GM19239 (cell line): ENCODE measurements at places on chromosomes 7 and 10.

- DNase-seq: no peak
These were observed 480 bp downstream of the MNX1 start for GRCh38 chr7:157009778-157010587.

DNA sequence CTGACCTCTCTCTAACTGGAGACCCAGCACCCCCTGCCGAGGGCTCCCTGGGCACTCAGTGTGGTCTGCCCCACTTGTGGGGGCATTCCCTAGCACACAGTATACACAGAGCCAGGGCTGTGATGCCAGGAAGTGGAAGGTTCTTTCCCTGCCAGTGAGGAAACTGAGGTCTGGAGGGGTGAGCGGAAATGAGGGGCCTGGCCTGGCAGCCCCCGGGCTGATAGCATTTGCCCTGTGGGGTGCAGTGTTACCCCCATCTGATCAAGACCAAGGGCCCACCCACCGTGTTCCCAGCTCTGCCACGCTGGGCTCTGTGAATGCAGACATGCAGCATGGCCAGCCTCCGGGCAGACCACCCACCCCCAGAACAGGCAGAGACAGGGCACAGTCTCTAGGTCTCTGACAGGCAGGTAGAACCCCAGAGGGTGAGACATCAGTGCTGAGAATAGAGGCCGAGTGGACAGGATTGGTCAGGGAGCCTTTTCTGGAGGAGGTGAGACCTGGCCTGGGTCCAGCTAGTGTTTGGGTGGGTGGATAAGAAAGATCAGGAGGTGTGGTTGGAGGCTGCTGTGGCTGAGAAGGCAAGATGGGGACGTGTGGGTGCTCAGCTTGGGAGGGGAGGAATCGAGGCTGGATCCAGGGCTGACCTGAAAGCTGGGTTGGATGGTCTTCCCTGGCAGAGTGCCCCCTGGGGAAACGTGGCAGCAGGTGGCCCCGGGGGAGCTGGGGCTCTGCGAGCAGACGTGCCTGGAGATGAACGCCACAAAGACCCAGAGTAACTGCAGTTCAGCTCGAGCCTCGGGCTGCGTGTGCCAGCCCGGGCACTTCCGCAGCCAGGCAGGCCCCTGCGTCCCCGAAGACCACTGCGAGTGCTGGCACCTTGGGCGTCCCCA is 10.8 kb upstream of the ZNF862 start:
- DNase-seq: no peak

GRCh38 chr10:79241629-79241989 is 105.7 kb upstream of the PPIF start:
- DNase-seq: no peak

- no peak for DNase-seq
These were observed 286.8 kb downstream of the ADK start for GRCh38 chr10:74437822-74438221.

GRCh38 chr10:111840546-111840945 is 343.0 kb downstream of the GPAM start:
- DNase-seq: no peak

DNA sequence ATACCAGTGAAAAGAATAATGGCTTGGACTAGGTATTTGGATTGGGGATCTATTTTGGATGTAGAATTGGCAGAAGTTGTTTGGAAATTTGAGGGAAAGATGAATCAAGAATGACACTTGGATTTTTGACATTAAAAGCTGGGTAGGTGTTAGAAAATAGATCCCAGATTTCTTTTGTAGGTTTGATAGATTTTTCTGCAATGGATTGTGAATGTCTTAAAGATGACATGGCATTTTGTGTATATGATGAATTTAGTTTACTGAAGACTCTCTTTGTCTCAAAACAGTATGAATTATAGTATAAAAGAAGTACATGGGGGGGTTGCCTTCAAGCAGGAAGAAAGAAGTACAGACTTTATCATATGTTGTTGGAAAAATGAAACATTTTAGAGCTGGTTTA is 75.8 kb downstream of the MPLKIP start:
- DNase-seq: no peak

DNA sequence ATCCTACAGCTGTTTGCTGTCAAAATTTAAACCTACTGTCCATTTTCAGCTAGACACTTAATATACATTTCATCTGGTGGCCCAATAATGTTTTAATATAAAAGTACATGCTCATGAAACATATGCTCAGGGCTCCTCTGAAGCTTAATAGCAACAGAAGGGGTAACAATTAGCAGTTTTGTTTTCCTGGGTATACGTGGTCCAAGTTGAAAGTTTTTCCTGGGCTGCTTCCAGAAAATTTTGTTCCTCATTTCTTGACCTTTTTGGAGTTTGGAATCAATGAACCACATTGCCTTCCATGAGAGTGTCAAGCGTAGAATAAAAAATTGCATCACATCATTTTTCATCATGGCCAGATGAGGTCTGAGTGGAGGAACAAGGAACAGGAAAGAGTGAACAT is 537.3 kb upstream of the MGMT start:
- no peak for DNase-seq

DNA sequence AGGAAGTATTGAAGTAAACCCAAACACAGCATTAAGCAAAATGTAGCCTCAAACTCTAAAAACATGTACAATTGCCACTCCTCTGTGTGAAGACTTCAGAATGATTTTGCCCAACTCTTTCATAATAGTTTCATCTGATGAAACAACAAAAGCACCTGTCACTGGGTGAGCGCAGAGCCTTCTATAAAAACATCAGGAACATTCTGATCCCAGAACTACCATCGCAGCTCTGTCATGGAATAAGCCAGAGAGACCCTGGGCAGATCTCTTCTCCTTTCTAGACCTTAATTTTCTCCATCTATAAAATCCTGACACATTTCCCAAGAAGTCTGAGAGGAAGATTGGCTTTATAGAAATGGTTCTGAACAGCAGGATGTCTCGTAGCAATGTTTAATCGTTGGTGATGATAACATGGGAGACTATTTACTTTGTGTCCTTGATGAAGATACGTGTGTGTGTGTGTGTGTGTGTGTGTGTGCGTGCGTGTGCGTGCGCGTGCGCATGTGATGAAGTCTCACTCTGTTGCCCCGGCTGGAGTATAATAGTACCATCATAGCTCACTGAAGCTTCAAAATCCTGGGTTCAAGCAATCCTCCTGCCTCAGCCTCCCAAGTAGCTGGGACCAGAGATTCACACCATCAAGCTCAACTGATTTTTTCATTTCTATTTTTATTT is 198.0 kb downstream of the KIAA1217 start:
- DNase-seq: no peak

GRCh38 chr10:36114141-36114540 is 472.0 kb upstream of the FZD8 start:
- no peak for DNase-seq

GRCh38 chr10:99329304-99329553 is at the start of gene CNNM1:
Gene CNNM1 (plus strand): TSS chr10:99329356. CDS start chr10:99329388, 32 bp downstream.
- DNase-seq: no peak

DNA sequence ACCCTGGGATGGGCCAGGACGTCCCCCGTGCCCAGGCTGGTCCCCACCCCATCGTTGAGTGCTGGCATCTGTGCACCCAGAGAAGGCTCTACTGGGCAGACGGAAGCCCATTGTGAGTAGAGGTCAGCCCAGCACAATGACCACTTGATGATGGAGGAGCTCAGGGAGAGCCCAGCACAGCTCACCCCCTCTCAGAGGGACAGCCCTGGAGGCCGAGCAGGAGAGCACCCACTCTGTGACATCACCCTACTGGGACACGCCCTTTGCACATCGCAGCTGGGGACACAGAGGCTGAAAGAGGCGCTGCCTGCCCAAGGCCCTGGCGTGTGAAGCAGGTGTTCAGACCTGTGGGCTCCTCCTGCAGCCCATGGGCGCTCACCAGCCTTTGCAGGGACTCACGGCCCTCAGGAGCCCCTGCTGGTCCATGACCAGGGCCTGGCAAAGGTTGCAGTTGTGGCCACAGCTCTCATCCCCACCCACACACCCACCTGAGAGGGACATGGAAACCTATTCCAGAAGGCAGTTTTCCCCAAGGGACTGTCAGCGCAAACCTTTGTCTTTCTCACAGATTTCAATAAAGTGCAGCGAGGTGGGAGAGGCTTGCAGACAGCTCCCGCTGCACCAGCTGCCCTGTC is 67.2 kb upstream of the PPP2R2D start:
- no peak for DNase-seq

GRCh38 chr7:37757563-37757962 is 74.0 kb downstream of the GPR141 start:
- no peak for DNase-seq

- peak; percentile 21 for DNase-seq
These were observed 86.5 kb downstream of the ARID5B start for GRCh38 chr10:61987951-61988379.

DNA sequence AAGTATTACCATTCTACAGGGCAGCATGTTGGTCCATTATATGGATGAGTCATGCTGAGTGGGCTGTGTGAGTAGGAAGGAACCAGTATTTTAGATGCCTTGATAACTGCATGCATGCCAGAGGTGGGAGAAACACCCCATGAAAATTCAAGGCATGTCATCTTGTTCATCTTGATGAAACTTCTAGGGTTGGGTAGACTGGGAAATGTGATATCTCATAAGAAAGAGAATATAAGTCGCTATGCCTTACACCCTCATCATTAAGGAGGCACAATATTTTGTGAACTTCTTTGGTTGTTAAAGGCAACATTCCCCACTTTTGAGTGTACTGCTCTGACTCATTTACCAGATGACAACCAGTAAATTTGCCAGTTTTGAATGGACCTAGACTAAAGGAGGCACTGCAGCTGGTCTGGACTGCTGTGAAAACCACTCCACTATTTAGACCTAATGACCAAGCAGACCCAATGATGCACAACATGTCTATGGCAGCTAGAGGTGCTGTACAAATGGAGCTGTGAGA is 48.0 kb downstream of the ZNF365 start:
- DNase-seq: no peak

GRCh38 chr7:2644220-2644561 is 12.4 kb downstream of the TTYH3 start:
- DNase-seq: no peak

DNA sequence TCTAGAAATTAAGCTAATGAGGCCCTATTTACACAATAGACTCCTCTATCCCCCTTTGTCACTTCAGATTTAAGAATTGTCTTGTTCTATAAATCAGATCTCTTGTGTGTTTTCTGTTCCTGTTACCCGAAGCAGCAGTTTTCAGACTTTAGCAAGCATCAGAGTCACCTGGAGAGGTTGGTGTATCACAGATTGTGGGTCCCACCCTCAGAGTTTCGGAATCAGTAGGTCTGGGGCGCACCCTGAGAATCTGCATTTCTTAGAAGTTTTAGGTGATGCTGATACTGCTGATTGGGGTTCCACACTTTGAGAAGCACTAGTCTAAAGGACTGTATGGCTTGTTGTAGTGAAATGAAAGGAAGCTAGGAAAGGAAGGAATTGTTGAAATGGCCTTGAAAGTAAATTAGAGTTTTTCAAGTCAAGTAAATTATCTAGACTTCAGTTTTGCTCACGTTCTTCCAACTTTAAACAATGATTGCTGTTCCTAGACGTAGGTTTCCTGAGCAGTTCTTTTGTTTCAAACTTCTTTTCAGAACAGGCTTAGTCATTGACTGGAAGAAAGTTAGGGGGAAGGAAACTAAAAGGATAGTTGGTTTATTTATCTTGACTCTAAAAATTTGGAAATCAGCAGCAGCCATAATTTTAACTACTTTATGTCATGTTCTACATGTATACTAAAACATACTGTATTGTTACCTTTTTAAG is 15.7 kb downstream of the BPGM start:
- no peak for DNase-seq

- no peak for DNase-seq
These were observed 76.3 kb downstream of the FOXI2 start for GRCh38 chr10:127813290-127813689.

GRCh38 chr7:112494656-112495055 is 13.9 kb downstream of the LSMEM1 start:
- no peak for DNase-seq

DNA sequence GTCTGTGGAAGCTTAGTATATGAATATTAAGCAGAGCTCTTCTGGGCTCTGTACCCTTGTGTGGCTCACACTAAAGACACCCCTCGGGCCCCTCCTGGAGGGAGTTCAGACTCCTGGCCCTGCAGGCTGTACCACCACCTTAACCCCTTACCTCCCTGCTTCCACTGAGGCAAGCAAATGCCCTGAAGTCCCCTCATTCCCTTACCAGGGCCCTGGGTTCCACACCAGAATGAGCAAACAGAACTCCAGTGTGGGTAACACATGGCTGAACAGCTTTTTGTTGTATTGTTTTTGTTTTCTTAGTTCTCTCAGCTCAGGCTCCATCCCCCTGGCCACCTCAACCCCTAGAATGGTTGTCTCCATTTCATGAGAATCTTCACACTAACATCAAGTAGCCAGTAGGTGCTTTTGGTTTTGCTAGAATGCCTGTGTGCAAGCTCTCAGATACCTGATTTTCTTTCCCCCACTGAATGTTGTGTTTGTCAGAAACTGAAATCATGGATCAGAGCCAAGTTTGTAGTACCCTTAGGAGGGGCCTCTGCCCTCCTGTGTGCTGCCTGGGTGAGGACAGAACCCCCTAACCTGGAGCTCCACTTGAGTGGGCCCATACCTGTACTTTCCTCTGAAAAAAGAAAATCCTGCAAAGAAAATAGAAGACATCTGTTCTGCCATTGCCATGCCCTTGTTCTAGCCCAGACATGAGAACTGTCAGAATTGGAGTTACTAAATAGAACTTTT is 2.8 kb upstream of the WAPL start:
- DNase-seq: no peak

- no peak for DNase-seq
These were observed 104.3 kb downstream of the PRKG1 start for GRCh38 chr10:51178634-51179033.

DNA sequence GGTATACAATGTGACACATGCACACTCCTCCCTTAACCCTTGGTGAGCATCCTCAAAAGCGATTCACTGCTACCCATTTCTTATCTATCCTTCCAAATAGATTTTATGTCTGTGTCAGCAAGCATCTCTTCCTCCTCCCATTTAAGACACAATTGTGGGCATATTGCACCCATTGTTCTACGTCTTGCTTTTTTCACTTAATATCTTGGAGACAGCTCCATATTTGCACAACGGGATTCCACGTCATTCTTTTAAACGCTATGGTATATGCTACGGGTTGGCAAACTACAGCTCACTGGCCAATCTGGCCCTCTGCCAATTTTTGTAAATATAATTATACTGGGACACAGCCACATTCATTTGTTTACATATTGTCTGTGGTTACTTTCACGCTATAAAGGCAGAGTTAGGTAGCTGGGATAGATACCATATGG is 88.6 kb downstream of the RNF216 start:
- DNase-seq: no peak

DNA sequence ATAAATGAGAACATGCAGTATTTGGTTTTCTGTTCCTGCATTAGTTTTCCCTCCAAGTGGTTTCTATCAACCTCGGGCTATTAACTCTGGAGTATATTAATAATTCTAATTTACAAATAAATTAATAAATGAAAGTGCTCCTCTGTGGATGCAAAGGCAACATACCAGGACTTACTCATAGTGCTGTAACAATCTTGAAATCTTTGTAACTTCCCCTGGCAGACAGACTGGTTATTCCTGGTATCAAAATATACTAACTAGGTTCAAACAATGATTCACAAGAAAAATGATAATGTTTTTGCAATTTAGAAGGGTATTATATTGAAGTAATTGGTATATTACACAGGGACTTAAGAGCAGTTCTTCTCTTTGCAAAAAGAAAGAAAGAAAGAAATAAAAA is 177.2 kb downstream of the FANK1 start:
- no peak for DNase-seq
